ENCODE measurements at places on chromosomes 13 and 19. TPM values are rescaled to one million over a fixed set of nuclear protein-coding genes. Genes with fewer than 3 reads are reported as not detected.

GRCh38 chr13:32932376-32932775, 83.8 kb upstream of the KL start:
- DNase-seq = no peak

The BORCS8 gene
- total RNA-seq = 20.7 TPM

GRCh38 chr13:95474992-95475391, 77.5 kb upstream of the CLDN10 start:
- no peak for DNase-seq

GRCh38 chr13:107865643-107866031, 349.7 kb downstream of the LIG4 start:
- no peak for DNase-seq

DNA sequence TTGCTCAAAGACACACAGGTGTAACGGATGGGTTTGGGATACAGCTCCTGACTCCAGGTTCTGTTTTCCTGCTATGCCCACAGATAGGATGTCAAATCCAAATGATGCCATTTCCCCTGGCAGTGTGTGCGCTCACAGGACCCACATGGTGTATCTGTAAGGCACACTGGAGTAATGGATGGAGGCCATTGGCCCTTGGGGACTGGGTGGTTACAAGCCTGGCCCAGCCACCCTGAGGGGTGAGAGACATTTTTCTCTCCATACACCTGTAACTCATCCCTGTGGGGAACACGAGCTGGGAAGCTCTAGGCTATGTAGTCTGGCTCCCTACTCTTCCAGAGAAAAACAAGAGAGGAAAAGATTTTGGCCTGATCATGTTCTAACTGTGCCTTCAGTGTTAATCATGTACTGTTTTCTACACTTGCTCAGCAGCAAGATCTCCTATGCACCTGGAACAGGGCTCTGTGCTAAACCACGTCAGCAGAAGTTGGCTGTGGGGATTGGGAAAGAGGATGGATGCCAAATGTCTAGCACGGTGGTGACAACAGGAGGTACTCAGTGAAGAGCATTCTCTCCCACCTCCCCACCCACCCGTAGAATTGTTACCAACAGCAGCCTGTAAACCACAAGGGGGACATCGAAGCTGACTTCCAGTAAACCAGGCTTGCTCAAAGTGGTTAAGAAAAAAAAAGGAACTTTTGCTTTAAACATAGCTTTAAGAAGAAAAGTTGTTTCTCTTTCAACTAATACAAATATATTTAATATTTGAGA, 237.0 kb downstream of the LACC1 start:
- no peak for DNase-seq

- DNase-seq = no peak
Observed at GRCh38 chr13:64675255-64675892, 2554.8 kb downstream of the PCDH9 start.

DNA sequence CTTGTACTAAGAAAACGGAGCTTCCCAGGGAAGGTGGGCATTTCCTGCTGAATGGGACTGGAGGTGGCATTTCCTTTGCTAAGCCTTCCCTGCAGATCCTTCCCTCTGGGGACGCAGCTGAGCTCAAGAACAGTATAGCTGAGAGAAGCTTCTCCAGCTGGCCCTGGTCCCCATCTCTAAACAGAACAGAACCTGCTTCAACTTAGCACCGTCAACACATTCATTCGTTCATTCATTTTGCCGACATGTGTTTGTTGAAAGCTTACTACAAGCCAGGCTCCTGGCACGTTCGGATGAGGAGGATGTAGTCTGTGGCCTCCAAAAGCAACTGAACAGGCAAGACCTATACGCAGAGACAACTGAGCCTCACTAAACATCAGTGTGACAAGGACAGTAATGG, 36.6 kb upstream of the PEPD start:
- DNase-seq = no peak

The ZGLP1 gene
- total RNA-seq = 1.3 TPM
